ENCODE measurements at places on chromosomes 6 and 20.

DNA sequence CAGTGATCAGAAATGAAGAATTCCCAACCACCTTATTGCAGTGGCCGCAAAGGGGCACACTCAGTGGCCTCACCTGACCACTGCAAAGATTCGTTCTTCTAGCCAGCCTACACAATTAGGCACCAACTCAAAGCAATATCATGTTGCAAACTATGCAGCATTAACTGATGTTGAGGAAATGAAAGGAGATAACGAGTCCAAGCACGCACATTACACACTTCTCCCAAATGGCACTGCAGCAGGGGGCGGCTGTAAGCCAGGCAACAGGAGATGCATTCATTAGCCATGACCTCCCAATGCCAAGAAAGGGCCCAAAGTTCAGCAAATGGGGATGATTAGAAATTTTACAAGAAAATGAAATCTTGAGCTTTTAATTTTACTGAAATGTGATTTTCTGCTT, 39.3 kb downstream of the ATXN1 start:
- DNase-seq, result peak; percentile 12

DNA sequence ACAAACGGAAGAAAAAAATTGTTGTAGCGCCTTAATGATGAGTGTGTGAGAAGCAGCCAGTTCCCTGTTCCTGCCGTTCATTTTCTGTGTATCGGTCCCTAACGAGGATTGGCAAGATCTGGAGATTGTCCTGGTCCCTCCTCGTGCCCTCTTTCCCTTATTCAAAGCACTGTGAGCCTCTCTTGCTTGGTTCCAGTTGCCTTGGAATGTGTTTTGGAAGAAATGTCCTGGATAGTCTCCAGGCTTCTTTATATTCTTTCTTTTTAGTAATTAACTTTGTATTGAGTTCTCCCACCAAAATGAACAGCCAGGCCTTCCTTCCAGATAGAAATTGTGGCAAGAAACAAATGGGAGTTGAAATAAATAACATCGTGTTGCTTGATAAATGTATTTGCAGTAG, 348.3 kb downstream of the CDH26 start:
- no peak for DNase-seq

GRCh38 chr20:58708246-58708931, 15.8 kb downstream of the NPEPL1 start:
- no peak for DNase-seq

DNA sequence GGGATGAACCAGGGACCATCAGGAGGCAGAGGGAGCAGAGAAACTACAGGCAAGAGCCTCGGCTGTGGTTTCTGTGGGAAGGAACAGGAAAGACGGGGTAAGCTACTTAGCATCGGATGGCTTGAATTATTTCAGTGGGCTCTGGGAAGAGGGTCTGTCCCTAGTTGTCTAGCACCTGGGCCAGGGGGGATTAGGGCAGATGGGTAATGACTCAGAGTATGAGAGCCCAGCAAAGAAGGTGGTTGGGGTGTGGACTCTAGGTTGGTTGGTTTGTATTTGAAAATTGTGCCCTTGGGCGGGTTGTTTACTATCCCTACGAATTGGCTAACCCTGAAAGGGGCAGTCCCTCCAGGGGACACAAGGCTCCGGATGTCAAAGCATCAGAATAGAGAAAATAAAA, 148.5 kb upstream of the TAB2 start:
- DNase-seq, result no peak

- DNase-seq, result peak; percentile 67
Measured at GRCh38 chr6:166786704-166787293, 159.7 kb upstream of the RPS6KA2 start.

DNA sequence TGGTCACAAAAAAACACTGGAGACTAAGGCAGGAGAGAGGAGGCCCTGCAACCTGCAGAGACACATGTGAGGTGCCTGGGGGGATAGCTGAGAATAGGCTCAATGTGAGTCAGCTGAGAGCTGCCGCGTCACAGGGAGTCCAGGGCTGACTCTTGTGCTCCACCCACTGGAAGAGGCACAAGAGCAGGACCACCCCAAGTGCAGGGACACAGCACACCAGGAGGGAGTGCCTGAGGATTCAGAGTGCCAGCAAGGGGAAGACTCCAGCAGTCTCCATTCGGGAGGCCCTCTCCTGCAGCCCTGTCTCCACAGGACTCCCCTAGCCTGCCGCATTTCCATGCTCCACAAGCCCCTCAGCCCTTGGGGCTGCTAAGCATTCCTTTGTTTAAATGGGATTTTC, 105.5 kb downstream of the HUS1B start:
- DNase-seq, result no peak

GRCh38 chr6:89409461-89410035, 2.5 kb downstream of the RRAGD start:
- DNase-seq, result no peak

DNA sequence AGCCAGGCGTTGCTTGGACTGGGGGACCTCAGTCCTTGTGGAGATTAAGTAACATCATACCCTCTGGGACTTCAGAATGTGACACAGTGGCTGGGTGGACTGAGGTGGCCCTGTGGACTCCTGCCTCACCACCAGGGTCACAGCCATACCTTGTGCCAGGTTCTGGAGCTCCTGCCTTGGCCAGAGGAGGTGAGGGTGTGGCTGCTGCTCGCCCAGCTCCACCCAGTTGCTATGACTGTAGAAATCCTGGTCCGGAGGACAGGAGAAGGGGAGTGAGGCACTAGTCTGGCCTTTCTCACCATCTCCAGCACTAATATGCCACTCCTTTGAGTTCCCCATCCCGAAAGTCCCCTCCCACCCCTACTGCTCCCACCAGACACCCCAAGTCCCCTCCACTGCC, 1.9 kb downstream of the VWA7 start:
- no peak for DNase-seq

GRCh38 chr6:1327630-1328029, 15.7 kb downstream of the FOXQ1 start:
- DNase-seq, result no peak

DNA sequence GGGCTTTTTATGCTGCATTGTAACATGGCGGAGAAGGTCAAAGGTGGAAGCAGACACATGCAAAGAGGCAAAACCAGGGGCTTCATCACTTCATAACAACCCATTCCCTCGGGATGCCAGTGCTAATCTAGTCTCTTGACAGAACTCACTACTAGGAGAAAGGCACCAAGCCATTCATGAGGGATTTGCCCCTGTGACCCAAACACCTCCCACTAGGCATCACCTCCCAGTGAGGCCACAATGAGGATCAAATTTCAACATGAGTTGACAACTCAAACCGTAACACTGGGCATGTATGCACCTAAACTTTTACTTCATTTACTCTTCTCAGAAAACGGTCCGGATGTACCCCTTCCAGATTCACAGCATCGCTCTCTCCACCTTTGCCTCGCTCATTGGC, 61.9 kb downstream of the CDS2 start:
- no peak for DNase-seq

DNA sequence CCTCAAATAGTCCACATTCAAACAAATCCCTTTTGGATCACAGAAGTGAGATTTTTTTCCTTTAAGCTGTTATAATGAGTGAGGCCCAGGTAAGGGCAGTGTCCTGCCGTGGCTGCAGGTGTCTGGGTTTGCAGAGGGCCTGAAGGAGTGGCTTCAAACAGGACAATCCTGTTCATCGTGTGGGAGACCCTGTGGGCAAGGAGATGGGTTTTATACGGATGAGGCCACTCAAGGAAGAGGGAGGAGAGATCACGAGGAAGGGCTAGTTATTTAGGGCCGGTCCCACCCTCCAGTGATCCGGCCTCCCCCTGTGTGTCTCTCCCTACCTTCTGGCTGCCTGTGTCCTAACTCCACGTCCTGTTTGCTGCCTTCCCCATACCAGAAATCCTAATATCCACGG, 33.8 kb downstream of the PPP1R14C start:
- DNase-seq, result no peak

All from NCI-H1436 (cell line).